ENCODE measurements at places on chromosomes 6 and 20.

DNA sequence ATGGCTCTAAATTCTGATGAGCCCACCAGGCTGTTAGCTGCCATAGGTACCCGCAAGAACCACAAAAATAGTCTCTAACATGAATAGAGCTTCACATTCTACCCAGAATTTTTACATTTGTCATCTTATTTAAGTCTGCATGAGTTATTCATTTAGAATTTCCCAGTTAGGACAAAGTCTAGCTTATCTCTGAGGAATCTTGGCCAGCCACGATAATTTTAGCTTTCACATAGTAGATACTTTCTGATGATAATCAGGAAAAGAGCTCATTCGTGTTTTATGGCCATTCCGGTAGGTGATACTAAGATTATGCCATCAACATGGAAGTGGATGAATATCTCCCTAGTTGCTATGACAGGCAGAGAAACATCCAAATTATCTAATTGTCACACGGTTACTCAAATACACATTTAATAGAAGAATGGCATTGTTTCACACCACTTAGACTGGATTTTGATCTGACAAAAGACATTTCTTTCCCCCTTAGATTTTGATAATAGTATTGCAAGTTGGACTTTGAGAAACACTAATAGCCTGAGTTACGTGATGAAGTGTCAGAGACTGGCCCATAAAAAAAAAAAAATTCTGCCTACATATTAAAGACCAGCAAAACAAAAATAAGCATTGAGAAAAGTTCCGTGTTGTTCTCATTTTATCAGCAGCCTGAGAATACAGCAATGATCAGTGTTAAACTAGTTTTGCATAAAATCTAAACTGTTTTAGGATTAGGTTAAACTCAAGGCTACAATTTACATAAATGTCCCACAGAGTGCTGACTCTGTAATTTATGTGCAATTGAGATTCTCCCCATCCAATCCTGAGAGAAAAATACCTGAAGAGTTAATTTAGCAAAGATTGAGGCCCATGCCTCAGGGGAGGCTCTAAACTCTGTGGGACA is 397.5 kb upstream of the ARID1B start:
- DNase-seq: no peak

GRCh38 chr6:10939840-10940239 is 53.0 kb downstream of the SYCP2L start:
- DNase-seq: no peak

- DNase-seq: no peak
Measured at GRCh38 chr20:61303675-61304074, 51.6 kb downstream of the CDH4 start.

GRCh38 chr6:72504406-72504805 is 117.5 kb upstream of the KCNQ5 start:
- DNase-seq: no peak

- DNase-seq: no peak
Measured at GRCh38 chr20:7843613-7844012, 96.6 kb downstream of the HAO1 start.

DNA sequence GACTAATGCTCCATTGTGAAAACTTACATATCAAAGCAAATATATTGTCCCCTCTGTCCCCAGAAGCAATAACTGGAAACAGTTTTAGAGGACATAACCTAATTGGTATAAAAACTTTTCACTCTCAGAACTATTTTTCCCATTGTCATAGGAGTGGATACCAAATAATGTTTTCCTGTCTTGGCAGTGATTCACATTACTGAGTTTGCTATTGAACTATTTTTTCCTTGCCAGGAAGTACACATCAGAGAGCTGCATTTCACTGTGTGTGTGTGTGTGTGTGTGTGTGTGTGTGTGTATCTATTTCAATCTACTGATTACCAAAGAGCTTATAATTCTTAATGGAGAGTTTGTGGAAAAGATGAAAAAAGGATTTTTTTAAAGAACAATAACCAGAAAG is 45.4 kb downstream of the AKAP12 start:
- no peak for DNase-seq

GRCh38 chr6:91509711-91510110 is 922.8 kb upstream of the MAP3K7 start:
- no peak for DNase-seq

GRCh38 chr6:87396595-87397392 is 11.0 kb upstream of the CFAP206 start:
- no peak for DNase-seq

- DNase-seq: no peak
Measured at GRCh38 chr6:107973594-107973993, 15.6 kb upstream of the SEC63 start.

DNA sequence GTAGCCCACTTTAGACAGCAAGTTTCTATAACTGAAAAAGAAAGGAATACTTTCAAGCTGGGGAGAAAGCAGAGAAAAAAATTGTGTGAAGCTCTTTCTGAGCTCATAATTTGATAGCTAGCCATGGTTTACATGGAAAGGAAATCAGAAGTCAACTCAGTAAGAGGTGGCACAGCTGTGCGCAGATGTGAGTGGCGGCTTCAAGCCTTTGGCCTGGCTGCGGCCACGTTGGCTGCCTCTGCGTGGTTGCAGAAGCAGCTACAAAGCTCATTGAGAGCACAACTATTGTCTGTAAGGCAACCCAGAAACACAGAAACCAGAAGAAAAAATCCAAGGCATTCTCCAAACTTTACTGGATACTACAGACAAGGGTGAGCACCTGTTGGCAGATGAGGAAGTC is 136.9 kb downstream of the SASH1 start:
- DNase-seq: no peak

DNA sequence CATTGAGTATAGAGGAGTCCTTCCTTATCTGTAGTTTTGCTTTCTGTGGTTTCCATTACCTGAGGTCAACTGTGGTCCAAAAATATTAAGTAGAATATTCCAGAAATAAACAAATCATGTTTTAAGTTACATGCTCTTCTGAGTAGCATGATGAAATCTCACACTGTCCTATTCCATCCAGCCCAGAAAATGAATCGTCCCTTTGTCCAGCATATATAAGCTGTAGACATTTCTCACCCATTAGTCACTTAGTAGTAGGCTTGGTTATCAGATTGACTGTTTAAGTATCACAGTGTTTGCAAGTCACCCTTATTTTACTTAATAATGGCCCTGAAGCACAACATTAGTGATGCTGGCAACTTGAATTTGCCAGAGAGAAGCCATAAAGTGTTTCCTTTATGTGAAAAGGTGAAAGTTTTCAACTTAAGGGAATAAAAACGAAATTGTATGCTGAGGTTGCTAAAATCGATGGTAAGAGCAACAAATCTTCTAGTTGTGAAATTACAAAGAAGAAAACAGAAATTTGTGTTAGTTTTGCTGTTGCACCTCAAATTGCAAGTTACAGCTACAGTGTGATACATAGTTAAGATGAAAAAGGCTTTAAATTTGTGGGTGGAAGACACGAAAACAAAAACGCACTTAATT is 198.6 kb upstream of the SIM1 start:
- DNase-seq: no peak

DNA sequence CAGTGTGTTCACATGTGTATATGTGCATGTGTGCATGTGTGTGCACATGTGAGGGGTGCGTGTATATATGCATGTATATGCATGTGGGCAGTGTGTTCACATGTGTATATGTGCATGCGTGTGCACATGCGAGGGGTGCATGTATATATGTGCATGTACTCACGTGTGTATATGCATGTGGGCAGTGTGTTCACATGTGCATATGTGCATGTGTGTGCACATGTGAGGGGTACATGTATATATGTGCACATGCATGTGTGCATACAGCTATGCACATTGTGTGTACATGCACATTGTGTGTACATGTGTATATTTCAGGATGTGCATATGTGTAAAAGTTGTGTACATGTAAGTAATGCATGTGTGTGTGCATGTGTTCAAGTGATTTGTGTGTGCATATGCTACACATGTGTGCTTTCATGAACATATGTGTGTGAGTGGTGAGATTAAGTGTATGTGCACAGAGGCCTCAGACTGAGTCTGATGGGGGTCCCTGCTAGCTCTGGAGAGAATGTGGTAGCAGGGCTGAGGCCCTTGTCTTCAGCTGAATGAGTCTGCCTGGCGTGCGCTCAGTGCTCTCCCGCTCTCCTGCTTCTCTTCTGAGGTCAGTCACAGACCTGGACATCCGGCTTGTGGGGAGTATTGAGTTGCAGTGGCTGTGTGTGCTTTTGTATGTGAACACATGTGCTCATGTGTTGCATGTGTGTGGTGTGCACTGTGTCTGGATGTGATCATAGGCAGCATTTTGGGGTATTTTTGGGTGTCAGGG is 19.9 kb upstream of the MYT1 start:
- no peak for DNase-seq

- no peak for DNase-seq
Measured at GRCh38 chr20:45518282-45518681, 2.9 kb upstream of the SPINT3 start.

DNA sequence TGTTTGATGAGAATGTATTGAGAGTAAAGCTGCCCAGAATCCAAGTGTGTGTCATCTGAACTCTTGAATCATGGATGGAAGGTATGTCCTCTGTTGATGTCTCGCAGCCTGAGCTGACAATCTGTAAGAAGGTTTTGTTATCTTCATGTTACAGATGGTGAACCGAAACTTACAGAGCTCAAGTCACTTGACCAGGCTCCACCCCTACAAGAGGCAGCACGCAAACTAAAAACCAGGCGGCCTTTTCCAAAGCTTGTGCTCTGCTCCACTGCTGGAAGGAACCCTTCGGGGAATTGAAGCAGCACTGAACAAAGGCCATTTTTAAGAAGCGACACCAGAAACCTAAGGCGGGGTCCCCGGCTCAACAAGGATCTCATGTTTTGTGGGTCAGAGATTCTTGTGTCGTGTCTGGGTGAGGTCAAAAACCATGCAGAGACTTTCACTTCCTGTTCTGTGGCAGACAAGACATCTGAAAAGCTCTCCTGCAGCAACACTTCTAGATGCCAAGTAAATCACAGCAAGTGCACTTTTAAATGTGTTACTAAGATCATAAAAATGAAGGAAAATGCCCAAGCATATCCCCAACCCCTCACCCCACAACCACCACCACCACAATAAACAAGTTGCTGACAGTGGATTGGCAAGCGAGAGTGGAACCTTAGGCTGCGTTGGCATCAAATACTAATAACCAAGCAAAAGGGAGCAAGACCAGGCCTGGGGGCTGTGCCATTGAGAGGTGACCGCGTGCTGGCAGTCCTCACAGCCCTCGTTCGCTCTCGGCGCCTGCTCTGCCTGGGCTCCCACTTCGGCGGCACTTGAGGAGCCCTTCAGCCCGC is 27.3 kb downstream of the NQO2 start:
- DNase-seq: peak; percentile 82

Measured in hematopoietic multipotent progenitor cell treated with erythropoietin and hydrocortisone succinate and interleukin-3 and kit ligand, for 8 days (in vitro differentiated cells).